ENCODE measurements at places on chromosomes 2 and 18.

GRCh38 chr2:112591413-112591812 lies 7.0 kb downstream of the CHCHD5 start:
- no peak for DNase-seq

- no peak for DNase-seq
Measured at GRCh38 chr2:110828330-110828729, 96.0 kb downstream of the ACOXL start.

DNA sequence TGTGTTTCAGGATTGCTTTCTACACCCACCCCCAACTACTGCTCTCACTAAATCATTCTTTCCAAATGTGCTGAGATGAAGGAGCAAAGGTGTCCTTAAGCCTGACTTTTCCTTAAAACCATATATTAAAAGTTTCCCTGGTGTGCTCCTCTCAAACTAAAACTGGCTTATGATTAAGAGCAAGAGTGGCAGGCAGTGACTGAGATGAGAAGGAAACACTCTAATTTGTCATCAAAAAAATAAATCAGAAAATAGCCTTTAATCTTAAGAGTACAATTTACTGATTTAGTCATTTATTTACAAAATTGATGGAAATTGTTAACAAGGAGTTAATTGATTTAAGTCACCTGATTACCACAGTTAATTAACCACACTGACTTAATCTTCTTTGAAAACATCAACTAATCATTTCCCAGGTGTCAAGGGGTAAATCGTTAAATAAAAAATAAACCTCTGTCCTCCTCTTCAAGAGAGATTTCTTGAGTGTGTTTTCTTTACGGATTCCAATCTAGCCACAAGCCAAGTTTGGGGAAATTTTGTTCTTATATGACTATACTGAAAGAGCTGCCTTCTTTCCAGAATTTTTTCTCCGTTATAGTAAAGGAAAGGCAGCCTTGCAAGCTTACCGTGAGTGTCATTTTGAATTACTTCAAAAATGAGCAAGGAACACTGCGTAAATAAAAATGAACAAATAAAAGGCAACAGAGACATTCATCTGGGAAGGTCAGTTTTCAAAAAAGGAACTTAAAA lies 17.4 kb downstream of the LRP2 start:
- DNase-seq: no peak

- DNase-seq: no peak
Measured at GRCh38 chr18:37457341-37457740, 108.3 kb downstream of the CELF4 start.
